ENCODE measurements at places on chromosomes 13 and 19.

DNA sequence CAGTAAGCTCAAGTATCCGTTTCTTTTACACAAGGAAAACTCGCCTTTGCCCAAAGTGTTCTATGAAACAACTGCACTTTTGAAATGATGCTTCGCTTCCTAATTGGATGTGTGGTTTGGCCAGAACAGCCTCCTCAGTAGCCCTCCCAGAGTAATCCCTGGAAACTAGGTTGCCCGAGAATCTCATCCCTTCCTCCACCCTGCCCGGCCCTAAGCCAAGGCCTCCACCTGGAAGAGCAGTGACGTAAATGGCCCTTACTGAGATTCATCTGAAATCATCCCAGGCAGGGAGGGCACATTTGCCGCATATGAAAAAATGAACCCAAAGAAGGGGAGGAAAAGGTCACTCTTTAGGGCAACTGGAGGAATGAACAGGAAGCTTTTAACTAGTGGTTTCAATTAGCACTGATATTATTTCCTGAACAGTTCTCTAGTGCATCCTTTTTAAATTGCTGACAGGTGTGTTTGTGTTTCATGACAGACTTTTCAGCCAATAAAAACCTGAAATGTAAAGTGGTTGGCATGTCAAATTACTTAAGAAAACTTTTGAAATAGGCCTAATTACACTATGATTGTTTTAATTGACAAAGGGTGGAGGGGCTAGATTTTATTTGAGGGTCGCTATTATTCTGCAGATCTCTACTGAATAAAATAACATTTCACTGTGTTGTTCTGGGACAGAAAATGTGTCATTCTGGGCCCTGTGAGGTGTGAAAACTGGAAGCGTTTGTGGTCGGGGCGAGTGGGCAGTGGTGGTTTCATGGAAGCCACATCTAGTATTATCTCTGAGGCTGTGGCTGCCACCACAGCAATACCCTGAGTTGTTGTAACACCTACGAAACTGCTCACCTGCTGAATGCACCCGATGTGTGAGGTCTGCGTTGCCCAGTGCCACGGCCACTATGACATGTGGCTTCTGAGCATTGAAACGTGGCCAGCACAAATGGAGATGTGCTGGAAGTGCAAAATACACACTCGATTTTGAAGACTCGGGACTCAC, 112.1 kb downstream of the ZIC5 start:
- no peak for DNase-seq

DNA sequence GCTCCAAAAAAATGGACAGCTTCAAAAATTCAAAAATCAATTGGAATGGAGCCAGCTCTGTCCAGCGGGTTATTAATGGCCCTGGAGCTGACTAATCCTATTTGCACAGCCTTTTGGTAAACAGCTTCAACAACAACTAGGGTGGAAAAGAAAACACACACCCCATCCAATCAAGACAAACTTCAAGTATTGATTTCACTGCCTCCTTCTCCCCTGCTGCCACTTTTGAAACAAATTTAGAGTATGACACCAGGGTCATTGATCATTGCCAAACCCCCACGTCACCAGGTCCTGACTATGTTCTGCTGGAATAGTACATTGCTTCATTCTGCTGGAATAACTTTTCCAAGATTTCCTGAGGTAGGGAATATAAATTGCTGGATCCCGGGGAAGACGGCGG, 56.8 kb upstream of the GTF3A start:
- DNase-seq = no peak

DNA sequence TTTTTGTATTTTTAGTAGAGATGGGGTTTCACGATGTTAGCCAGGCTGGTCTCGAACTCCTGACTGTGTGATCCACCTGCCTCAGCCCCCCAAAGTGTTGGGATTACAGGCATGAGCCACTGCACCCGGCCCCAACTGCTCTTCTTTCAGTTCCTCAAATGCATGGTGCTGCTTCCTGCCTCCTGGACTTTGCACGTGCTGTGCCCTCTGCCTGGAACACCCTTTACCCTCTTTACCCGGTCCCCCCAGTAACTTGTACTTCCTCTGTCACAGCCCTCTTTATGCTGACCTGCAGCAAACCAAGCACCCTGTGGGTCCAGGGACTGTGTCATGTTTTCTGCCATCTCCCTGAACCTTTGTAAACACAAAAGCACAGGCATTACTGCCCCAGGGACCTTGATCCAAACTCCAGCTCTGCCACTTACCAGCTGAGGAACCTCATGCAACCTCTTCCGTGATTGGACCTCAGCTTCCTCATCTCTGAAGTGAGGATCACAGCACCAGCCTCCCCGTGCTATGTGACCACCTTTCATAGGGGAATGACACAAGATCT, 3.8 kb downstream of the BLVRB start:
- no peak for DNase-seq

GRCh38 chr19:55308281-55308680, 16.9 kb downstream of the TMEM150B start:
- DNase-seq = no peak

DNA sequence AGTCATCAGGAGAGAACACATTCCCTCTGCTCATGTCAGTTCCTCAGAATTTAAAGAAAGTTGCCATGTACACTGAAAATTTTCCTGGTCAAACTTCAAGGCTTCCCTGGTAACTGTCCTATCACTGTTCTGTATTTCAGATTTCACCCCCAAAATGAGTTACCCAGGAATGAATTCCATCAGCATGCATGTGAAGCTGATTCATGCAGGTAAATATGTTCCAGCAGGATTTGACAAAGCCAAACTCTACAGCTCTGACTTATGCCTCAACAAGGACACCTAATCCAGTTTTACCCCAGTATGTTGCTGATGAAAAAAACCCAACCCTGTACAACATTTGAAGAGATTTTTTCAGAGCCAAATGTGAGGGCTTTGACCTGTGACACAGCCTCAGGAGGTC, 21.5 kb downstream of the LIG4 start:
- DNase-seq = no peak

DNA sequence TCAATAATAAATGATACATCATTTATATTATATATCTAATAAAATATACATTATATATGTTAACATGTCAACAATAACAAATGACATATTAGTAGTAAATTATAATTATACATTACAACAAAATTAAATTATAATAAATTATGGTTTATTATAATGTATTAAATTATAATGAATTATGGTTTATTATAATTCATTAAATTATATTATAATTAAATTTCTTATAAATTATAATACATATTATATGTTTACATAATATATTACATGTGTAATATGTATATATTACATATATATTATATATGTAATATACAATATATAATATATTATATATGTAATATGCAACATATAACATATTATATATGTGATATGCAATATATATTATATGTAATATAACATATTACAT, 20.5 kb downstream of the C3 start:
- no peak for DNase-seq

GRCh38 chr19:56885173-56885985, 44.9 kb upstream of the PEG3 start:
- DNase-seq = no peak

DNA sequence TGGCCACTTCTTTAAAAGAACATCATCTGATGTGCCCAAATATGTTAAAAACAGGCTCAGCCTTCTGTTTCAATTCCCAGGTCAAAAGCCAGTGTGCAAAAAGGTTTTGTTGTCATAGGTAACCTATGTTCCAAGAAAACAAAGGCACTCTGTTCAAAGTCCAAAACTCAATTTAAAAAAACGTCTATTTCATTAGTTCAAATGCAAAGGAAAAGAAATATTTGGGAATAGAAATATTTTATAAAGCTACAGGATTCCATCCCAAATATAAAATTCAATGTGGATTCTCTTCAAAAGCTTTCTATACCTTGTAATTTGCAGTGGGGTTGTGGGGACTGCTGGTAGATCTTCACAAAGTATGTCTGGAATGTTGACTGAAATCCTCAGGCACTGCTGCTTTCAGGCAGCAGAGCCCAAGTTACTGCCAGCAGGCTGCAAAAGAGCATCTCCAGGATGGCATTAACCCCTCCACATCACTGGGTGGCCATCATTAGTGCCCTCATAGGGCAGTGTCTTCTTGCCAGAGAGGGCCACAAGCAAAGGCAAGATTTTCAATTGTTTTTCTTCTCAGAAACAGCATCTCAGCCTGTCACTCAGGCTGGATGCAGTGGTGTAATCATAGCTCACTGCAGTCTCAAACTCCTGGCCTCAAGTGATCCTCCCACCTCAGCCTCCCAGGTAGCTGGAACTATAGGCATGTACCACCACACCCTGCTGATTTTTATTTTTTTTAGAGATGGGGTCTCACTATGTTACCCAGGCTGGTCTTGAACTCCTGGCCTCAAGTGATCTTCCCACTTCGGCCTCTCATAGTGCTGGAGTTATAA, 22.8 kb upstream of the STK24 start:
- DNase-seq = peak; percentile 52

GRCh38 chr13:21309542-21310172, 133.2 kb downstream of the MRPL57 start:
- DNase-seq = no peak

GRCh38 chr19:18156841-18157464, 4.0 kb downstream of the PIK3R2 start:
- peak; percentile 92 for DNase-seq

GRCh38 chr13:80312967-80313366, 28.0 kb downstream of the SPRY2 start:
- DNase-seq = no peak

GRCh38 chr13:99363949-99364348, 56.8 kb upstream of the GPR183 start:
- DNase-seq = no peak

DNA sequence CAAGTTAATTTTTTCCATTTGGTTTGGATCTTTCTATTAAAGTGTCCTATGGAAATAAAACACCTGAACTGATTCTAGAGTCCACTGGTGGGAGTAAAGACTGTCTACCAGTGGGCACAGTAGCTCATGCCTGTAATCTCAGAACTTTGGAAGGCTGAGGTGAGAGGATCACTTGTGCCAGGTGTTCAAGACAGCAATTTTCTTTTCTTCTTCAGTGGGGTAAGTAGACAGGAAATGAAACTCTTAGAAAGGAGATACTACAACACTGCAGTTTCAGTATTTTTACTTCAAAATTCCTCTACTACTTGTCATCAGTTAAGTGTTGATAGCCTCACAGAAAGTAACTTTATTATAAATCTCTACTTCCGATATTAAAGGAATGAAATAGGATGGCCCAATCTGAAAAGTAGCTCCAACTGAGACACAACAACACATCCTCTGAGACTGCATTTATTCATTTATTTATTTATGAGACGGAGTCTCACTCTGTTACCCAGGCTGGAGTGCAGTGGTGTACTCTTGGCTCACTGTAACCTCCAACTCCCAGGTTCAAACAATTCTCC, 26.3 kb downstream of the DNMT1 start:
- no peak for DNase-seq

- no peak for DNase-seq
Measured at GRCh38 chr13:27358420-27358819, 66.0 kb upstream of the GTF3A start.

GRCh38 chr13:22801402-22802003, 379.3 kb upstream of the SGCG start:
- no peak for DNase-seq

DNA sequence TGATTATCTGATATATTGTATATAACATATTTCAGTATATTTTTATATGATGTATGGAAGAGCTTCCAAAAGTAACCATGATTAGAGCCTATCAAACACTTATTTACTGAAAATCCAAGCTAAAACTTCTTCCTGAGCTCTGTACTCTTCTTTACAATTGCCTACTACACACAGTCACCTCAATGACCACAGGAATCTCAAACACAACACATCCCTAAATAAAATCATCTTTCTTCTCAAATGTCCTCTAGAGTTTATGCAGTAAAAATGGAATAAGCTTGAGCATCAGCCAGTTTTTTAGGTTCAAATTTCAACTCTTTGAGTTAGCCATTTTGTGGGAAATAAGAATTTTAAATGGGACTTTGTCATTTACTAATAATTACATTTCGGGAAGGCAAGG, 102.6 kb upstream of the FNDC3A start:
- no peak for DNase-seq

DNA sequence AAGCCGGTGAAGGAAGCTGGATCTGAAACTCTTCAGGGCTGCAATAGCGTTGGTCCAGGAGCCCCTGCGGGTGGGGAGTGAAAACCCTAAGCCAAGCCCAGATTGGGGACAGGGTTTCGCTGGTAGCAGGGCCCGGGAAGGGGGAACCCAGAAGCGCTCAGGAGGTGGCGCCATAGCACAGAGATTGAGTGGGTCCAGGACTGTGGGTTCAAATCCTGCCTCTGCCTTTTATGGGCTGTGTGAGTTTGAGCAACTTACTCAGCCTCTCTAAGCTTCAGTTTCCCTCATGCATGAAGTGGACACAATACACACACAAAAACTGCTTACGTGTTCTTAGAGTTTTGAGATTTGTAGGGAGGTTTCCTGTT, 8.3 kb upstream of the SYCN start:
- DNase-seq = no peak

DNA sequence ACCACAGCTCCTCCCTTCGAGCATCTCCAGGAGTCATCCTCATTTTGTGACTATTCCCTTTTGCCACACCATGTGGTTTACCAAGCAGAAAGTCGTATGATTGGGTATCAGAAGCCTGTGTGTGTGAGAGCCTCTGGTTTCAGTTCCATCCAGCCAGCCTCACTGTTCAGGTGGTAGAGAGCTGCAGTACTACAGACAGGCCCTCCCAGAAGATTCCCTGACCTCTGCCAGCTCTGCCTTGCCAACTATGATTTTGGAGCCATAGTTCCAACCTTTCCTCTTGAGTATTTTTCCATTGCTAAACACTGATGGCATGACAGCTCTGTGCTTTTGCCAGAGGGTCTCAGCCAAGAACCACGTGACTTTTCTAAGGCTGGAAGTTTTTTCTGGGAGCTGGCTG, 82.5 kb downstream of the DHRS12 start:
- DNase-seq = no peak

Measured in hepatic stellate cell (primary cell).